ENCODE measurements at places on chromosomes 11 and 22. TPM values are rescaled to one million over a fixed set of nuclear protein-coding genes. Genes with fewer than 3 reads are reported as not detected.

- H3K27me3 ChIP-seq: no peaks in the 10 kb centered on the region
- H3K4me1 ChIP-seq: peaks cover 44% of the 10 kb centered on the region
- peaks cover 12% of the 10 kb centered on the region for H3K36me3 ChIP-seq
- H3K4me3 ChIP-seq: peak overlapping the region; percentile 68
Observed at GRCh38 chr22:30246814-30247376, 336 bp upstream of the LIF start.

GRCh38 chr22:44448271-44448830 lies 49.7 kb downstream of the RTL6 start:
- peaks cover 4% of the 10 kb centered on the region for H3K4me1 ChIP-seq
- no peak overlapping the region for H3K4me3 ChIP-seq
- no peak for DNase-seq

GRCh38 chr22:23080613-23081290 lies 10.4 kb downstream of the GNAZ start:
- H3K4me1 ChIP-seq: peaks cover 9% of the 10 kb centered on the region
- no peak overlapping the region for H3K4me3 ChIP-seq
- H3K36me3 ChIP-seq: no peaks in the 10 kb centered on the region
- H3K27ac ChIP-seq: no peak overlapping the region
- no peaks in the 10 kb centered on the region for H3K27me3 ChIP-seq

- H3K4me3 ChIP-seq: no peak overlapping the region
- H3K27ac ChIP-seq: no peak overlapping the region
- peaks cover 27% of the 10 kb centered on the region for H3K27me3 ChIP-seq
- DNase-seq: no peak
- H3K36me3 ChIP-seq: no peaks in the 10 kb centered on the region
- H3K4me1 ChIP-seq: no peaks in the 10 kb centered on the region
Observed at GRCh38 chr11:111417011-111417765, 38.1 kb upstream of the POU2AF1 start.

The PYGM gene
- total RNA-seq: 7.6 TPM

GRCh38 chr11:120215634-120216033 lies 4.8 kb downstream of the OAF start:
- peaks cover 11% of the 10 kb centered on the region for H3K4me1 ChIP-seq
- H3K27ac ChIP-seq: no peak overlapping the region
- no peaks in the 10 kb centered on the region for H3K36me3 ChIP-seq
- no peak overlapping the region for H3K4me3 ChIP-seq

DNA sequence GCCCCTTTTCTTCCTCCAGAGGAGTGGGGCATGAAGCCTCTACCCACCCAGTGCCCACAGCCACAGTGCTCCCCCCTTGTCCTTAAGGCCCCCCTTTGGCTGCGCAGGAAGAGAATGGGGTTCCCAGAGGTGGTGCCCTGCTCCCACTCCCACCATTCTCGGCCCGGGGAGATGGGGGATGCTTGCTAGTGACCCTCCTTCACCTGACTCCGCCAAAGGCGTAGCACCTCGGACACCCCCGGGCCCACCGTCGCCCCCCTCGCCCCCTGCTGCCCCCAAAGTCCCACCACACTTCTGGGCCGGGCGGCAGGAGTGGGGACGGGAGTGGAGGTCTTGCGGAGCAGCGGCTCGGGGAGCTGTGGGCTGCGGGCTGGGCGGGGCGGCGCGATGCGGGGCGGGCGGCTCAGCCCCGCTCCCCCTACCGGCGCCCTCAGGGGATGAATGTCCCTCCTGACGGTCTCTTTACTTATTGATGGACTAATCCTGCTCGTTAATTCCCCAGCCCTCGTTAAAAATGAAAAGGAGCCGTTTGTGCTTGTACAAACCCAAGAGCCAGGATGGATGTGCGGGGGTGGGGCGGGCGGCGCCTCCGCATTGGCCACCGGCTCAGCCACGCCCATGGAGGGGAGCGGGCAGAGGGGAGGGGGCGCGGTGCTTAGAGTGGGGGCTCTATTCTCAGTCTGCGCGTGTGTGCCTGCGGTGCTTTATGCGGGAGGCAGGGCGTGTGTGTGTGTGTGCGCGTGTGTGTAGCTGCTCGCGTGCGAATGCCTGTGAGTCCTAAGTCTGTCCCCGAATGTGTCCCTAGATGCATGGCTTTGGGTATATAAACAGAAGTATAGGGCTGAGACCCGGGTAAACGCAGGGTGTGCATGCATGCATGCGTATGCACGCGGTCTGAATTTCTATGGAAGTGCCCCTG lies 25.6 kb downstream of the SYT7 start:
- no peak for DNase-seq
- no peak overlapping the region for H3K27ac ChIP-seq
- peak overlapping the region; percentile 40 for H3K4me3 ChIP-seq
- no peaks in the 10 kb centered on the region for H3K36me3 ChIP-seq
- H3K4me1 ChIP-seq: peaks cover 24% of the 10 kb centered on the region
